Fibroblast of mammary gland (primary cell): ENCODE measurements at places on chromosomes 16 and 17.

- DNase-seq: no peak
Measured at GRCh38 chr16:83917152-83918120, 18.5 kb downstream of the MLYCD start.

DNA sequence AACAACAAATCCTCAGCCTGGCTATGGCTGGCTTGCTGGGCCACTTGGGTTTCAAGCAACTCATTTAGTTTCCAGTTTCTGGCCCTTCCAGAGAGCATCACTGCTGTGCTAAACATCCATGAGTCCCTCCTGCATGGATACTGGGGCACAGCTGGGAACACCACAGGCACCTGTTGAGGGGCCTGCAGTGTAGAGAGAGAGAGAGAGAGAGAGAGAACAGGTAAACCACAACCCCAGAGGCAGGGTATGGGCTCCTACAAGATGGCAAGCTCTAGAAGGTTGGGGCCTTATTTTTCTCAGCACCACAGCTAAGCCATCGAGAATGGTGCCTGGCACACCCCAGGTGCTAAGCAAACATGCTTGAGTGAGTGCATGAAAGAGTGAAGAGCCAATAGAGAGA lies 120.3 kb downstream of the RBFOX3 start:
- DNase-seq: no peak

GRCh38 chr17:38705803-38706504 lies 881 bp downstream of the MLLT6 start:
- DNase-seq: peak; percentile 50

- DNase-seq: no peak
Measured at GRCh38 chr17:82385559-82386254, 14.1 kb downstream of the UTS2R start.

GRCh38 chr17:49656247-49656646 lies 21.6 kb downstream of the SPOP start:
- no peak for DNase-seq

GRCh38 chr17:7237761-7238419 lies 1.4 kb downstream of the PHF23 start:
- DNase-seq: peak; percentile 56

DNA sequence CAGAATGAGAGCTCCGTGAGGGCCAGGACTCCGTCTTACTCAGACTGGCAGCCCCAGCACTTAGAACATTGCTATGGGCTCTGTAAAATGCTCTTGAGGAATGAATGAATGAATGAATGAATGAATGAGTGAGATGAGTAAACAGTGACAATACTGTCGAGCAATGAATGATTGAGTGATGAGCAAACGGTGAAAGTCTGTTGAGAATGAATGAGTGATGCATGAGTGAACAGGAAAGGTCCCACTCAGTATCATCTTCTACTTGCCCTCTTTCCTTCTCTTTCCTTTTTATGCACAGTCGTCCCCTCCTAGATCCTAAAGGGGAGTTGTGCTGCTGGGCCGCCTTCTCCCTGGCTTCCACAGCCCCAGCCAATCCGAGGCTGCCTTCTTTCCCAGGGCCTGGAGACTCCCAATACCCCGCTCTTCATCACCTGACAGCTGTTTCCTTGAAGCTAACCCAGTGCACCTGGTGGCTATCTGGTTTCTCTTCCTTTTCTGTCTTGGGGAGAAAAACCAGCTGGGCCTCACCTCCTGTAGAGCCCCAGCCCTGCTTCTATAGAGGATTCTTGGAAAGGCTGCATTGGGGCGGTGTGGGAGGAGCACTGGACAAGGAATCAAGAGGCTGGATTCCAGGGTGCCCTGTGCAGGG lies 32.7 kb upstream of the CACNG1 start:
- DNase-seq: no peak
